ENCODE measurements at places on chromosomes 7 and 10.
A peak's percentile ranks its signal among the peaks of the same experiment; 100 is the strongest.

GRCh38 chr7:137768366-137768765, 78.4 kb downstream of the DGKI start:
- no peak for DNase-seq

GRCh38 chr10:98226508-98227144, 41.4 kb downstream of the LOXL4 start:
- DNase-seq, result no peak

- DNase-seq, result no peak
Observed at GRCh38 chr10:131996466-131997365, 15.0 kb upstream of the BNIP3 start.

DNA sequence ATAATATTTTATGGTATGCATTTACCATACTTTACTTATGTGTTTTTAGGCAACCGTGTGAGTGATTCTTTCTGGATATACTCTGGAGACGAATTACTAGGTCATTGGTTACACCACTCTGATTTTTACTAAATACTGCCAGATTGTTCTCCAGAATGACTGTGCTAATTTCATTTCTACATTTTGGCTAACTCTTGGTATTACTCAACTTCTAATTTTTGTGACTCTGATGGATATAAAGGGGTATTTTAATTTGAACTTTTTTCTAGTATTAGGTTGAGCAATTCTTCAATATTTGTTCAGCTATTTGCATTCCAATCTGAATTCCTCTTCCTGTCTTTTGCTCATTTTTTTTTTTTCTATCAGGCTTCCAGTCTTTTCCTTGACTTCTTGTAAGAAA, 223.6 kb downstream of the MDFIC start:
- DNase-seq, result no peak

DNA sequence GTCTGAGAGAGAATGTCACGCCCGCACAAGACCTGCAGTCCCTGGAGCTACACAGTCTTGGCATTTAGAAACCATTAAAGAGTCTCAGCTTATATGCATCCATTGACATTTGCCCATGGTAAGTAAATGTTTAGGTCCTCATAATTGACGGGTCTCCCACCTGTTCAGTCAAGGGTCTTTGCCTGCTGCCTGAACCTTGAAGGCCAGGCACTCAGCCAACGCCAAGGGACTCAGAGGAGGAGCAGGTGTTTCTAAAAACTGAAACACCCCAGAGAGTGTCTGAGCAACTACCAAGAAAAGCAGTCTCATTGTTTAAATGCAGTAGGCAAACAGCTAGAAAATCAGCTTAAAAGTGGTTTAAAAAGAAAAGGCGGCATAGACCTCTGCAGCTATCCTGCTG, 264.7 kb upstream of the AKR1E2 start:
- no peak for DNase-seq

DNA sequence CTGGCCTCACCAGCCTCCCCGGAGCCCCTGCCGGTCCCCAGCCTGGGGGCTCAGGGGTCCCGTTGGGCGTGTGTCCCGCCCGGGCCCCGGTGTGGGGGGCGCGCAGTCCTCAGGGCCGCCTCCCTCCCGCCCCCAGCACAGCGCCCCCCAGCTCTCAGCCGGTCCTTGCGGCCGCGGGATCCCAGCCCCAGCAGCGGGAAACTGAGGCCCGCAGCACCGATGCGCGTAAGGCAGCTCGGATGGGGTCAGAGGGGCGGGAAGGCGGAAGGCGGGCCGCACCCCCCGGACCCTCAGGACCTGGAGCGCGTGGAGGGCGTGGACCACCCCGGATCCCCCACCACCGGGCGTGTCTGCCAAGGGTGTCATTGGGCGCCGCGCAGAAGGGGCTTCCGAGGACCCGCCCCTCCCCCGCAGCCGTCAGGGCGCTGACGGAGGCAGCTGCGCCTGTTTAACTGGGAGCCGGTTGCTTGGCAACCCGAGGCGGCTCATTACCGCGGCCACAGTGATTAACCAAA, 14.9 kb downstream of the UNCX start:
- no peak for DNase-seq

DNA sequence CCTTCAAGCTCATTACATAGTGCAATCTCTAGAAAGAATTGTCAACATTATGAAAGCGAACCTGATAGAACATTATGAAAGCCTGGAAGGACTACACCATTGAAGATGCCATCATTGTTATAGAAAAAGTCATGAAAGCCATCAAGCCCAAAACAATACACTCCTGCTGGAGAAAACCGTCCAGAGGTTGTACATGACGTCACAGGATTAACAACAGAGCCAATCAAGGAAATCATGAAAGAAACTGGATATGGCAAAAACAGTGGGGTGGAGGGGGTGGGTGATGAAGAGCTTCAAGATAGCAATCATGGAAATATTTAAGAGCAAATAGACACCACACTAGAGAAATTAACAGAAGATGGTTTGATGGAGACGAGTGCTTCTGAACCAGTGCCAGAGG, 45.7 kb downstream of the TOMM7 start:
- DNase-seq, result no peak

- DNase-seq, result no peak
Observed at GRCh38 chr7:72325561-72325960, 86.6 kb downstream of the CALN1 start.

GRCh38 chr7:24968165-24968564, 11.8 kb downstream of the OSBPL3 start:
- DNase-seq, result no peak

DNA sequence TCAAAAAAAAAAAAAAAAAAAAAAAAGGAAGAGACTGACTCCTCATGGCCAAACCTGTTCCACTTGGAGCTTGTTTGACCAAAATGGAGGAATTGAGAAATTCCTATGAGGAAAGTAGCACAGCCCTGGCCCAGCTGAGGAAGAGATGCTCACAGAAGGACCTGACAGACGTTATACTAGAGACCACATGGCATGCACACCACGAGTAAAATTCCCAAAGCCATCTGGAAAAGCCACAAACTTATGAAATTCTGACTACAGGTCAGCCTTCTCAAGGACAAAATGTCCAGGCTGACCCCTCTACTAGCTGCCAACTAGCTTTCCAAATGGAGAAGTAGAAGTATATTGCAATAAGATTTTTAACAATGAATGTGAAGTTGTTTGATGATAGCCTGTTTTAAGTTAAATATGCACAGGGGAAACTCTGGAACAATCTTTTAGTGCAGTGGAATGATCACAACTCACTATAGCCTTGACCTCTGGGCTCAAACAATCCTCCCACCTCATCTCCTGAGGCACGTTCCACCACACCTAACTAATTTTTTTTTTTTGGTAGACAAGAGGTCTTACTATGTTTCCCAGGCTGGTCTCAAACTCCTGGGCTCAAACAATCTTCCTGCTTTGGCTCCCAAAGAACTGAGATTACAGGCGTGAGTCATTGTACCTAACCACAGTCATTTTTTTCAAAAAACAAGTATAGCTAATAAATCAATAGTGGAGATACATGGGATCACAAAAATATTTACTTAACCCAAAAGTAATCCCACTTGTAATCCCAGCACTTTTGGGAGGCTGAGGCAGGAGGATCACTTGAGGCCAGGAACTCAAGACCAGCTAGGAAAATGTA, 75.7 kb downstream of the AKR1D1 start:
- DNase-seq, result no peak

DNA sequence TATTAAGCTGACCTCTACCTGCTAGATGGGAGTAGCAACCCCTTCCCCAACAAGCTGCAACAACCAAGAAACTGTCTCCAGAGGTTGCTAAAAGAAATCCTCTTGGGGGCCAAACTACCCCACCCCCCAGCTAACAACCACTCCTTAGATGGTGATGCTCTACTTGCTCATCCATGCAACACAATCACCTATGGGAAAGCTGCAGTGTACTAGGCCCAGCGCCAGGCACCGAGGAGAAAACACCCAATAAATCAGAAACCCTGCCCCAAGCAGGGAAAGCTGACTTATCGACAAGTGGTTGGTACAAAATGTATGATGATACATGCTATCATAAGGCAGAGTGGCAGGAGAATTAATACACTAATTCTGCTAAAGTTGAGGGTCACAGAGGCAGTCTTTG, 17.3 kb downstream of the SLC25A13 start:
- DNase-seq, result no peak

DNA sequence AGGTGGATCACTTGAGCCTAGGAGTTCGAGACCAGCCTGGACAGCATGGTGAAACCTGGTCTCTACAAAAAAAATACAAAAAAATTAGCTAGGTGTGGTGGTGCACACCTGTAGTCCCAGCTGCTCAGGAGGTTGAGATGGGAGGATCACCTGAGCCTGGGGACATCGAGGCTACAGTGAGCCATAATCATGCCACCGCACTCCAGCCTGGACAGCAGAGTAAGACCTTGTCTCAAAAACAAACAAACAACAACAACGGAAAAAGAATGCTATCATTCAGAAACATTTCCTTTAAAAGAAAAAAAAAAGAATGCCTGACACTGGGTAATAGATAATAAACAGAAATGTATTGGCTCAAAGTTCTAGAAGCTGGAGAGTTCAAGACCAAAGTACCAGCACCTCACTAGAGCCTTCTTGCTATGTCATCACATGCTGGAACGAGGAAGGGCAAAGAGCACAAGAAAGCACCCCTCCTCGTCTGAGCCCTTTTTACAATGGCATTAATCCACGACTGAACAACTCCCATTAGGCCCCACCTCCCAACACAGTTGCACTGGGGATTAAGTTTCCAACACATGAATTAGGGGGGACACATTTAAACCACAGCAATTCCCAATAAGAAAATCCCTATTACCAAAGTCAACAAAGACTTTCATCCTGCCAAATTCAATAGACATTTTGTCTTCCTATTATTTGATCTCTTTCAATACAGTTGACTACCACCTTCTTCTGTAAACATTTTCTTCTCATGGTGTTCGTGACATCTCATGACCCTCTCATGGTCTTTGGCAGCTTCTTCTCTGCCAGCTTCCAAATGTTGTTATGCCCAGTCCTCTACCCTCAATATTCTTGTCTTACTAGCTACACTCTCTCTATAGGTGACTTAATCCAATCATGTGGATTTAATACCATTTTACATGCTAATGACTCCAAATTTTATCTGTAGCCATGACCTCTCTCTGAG, 20.0 kb downstream of the AKR1D1 start:
- no peak for DNase-seq

DNA sequence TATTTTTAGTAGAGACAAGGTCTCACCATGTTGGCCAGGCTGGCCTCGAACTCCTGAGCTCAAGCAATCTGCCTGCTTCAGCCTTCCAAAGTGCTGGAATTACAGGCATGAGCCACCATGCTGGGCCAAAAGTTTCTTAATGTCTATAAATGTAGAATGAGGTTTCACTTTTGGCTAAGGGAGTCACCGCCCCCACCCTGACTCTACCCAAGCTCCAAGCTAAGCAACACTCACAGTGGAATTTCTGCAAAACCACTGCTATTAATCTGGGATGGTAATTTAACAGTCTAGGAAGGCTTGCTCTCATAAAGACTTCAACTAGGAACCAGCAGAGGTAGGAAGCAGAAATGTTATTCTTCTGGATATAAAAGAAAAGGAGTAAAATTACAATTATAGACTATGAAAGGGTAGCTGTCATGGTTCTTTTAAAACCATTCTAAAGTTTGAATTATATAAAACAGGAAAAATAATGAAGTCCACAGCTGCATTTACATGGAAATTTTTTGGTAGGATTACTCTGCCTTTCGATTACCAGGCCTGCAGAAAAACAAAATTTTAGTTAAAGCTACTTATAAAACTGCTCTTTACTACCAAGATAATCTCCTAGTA, 211.6 kb downstream of the SFMBT2 start:
- DNase-seq, result no peak

DNA sequence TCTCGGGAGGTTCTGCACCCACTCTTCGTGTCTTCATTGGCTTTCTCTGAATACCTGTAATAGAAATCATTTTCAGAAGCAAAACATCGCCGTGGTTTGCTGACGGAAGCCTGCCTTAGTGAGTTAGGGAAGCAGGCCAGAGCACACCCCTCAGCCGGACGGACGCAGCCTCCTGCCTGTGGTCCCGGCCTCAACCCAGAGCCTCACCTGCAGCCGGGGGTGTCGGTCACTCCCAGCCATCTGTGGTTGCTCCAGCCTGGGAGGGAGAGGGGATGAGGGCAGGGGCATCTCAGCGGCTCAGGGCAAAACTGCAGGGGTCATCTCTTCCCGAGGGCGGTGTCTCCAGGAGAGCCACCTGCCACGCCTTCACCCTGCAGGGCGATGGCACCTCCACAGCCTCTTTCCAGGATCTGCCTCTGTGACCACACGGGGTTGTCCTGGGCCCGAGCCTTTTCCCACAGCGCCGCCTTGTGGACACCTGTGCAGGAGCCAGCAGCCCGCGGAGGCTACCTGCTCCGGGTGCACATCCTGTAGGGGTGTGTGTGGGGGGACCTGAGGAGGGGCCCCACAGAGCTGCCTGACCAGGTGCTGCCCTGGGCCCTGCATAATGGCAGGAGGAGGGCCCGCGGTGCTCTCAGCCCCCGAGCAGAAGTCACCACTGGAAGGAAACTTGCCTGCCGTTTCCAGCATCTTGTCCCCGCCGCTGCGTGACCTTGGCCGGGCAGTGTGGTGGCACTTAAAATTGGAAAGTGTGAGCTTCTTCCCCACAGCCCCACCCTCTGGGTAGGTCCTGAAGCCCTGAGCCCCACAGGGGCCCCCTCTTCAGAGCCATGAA, 21.6 kb upstream of the AP5Z1 start:
- peak; percentile 85 for DNase-seq

DNA sequence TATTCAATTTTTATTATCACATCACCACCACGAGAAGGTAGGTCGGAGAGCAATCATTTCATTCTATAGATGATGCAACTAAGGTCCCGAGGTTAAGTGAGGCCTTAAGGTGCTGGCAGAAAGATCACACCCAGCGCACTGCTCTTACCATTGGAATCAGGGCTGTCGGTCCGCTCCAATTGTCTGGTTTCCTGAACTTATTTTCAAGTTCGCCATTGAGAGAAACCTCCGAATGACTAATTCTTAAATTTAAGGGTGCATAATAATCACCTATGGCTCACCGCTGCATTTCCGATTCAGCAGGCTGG, 625 bp upstream of the GSTO2 start:
- DNase-seq, result no peak

- no peak for DNase-seq
Observed at GRCh38 chr10:95428701-95429100, 132.5 kb downstream of the SORBS1 start.

DNA sequence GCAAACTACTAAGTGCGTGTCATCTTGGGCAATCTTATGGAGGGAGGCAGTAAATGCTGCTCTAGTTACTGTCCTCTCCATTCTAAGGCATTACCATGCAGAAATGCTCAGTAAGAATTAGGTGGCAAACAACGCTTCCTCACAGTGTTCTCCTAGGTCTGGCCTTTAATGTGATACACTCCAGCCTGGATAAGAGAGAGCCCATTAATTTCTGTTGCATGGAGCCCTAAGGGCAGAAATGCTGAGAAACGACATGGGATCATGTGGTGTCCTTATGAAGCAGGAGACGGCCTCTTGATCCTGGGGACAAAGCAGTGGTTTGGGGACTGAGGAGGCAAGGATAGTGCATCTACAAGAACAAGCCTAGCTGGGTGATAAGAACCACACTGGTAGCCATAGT, 44.0 kb downstream of the SLC25A13 start:
- DNase-seq, result no peak

GRCh38 chr7:135231686-135232085, 2.0 kb upstream of the STRA8 start:
- no peak for DNase-seq

- no peak for DNase-seq
Observed at GRCh38 chr7:91431601-91432000, 167.4 kb downstream of the FZD1 start.
